ENCODE measurements at places on chromosomes 7 and 10.

- no peak overlapping the region for H3K4me3 ChIP-seq
These were observed 59.5 kb downstream of the ACADSB start for GRCh38 chr10:123068087-123068853.

DNA sequence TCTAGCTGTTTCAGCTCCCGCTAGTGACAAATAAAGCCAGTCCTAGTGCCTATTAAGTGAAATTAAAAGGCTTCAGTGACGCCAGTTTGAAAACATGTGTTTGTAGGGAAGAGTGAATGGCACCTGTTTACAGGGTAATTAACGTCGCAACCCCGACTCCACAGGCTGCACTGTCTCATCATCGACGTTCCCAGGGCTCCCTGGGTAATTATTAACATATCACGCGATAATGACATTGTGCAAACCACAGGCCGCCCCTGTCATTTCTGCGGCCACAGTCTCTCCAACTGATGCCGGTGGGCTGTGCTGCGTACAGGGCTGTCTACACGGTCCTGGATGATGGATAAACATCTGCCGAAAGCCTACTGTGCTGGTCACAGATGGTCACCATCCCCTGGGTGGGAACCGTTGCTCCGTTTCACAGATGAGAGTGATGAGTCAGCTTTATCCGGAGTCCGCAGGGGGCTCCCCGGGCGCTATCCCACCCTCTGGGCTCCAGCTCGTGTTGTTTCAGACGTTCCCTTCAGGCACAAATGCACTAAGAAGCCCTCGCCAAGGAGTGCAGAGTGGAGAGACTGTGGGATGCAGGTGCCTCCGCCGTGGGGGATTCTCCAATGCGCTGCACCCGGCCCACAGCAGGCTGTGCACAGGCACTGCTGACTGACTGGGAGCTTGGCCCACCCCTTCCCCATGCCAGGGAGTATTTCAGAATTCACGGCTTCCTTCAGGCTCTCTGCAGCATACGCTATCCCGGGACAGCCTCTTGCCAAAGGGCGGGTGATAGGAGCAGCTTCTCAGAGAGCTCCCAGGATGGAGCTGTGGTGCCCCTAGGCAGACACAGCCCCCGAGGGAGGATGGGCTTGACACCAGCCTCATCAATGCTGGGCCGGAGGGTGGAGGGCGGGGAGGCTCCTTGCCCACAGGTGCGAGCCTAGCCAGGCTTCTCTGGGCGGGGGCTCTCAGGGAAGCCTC is 491.8 kb upstream of the FOXK1 start:
- no peak overlapping the region for H3K4me3 ChIP-seq
- no peak for DNase-seq
- H3K4me1 ChIP-seq: no peaks in the 10 kb centered on the region

DNA sequence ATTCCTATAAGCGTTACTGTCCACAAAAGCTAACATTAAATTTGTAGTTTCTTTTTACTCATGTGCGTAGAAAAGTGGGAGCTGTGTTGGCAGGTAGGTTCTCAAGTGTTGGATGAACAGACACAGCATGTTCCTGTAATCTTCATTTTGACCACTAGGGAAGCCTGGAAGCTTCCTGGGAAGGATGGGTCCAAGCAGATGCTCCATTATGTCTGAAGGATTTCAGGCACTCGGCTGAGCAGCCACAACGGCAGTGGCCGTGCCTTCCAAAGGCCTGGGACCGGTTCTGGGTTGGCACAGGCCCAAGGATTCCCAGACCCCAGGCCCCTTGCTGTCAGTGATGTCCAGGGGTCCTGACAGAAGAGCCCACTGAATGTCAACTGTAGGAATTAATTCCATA is 386.3 kb downstream of the TNS3 start:
- peaks cover 14% of the 10 kb centered on the region for H3K4me1 ChIP-seq
- no peaks in the 10 kb centered on the region for H3K36me3 ChIP-seq
- no peak overlapping the region for H3K4me3 ChIP-seq
- no peak for DNase-seq
- H3K27me3 ChIP-seq: no peaks in the 10 kb centered on the region

DNA sequence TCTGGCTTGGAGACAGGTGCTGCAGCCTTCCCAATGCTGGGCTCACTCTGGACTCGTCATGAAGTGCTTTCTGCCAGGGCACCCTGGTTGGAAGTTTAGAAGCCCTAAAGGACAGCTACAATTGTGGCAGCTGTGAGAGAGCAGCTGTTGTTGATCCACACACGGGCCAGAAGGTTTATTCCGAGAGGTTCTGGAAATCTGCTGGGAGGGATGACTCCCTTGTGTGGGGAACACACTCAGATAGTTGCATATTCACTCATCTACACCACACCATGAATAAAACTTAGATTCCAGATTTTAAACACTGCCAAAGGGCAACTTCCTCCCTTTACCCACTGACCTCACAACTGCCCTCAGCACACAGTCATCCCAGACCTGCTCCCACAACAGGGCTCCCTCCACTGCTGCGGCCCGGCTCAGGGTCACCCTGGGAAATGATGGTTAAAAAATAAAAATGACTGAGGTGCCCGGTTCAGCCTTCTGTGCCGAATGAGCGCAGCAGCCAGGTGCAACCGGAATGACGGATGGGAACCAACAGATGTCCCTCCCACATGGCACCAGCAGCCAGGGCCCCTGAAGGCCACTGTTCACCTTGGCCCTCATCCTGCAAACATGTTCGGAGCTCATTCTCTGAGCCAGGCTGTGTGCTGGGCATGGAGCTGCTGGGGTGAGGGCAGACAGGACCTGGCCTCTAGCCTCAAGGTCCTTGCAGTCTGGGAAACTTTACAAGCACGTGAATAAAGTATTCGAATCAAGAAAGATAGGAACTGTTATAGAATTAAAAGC is 40.2 kb downstream of the ASB13 start:
- no peaks in the 10 kb centered on the region for H3K36me3 ChIP-seq
- no peaks in the 10 kb centered on the region for H3K27me3 ChIP-seq
- H3K4me3 ChIP-seq: no peak overlapping the region
- H3K27ac ChIP-seq: no peak overlapping the region

DNA sequence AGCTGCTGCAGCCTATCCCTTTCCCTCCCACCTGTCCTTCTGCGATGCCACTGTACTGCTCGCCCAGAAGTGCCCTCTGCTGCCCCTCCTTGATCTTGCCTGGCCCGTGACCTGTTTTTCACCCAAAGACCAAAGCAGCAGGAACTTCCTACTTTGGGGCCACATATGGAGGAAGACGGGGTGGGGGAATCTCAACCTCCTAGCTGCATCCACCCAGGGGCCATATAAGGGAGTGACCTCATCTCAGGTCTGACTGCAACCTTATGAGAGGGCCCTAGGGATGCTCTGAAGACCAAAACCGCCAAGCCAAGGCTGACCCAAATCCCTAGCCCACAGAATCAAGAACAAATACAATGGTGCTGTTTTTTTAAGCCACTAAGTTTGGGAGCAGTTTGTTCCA is 15.7 kb downstream of the PRKCQ start:
- no peaks in the 10 kb centered on the region for H3K36me3 ChIP-seq
- H3K4me1 ChIP-seq: no peaks in the 10 kb centered on the region
- no peak for DNase-seq
- H3K27me3 ChIP-seq: no peaks in the 10 kb centered on the region
- no peak overlapping the region for H3K4me3 ChIP-seq
- no peak overlapping the region for H3K27ac ChIP-seq

DNA sequence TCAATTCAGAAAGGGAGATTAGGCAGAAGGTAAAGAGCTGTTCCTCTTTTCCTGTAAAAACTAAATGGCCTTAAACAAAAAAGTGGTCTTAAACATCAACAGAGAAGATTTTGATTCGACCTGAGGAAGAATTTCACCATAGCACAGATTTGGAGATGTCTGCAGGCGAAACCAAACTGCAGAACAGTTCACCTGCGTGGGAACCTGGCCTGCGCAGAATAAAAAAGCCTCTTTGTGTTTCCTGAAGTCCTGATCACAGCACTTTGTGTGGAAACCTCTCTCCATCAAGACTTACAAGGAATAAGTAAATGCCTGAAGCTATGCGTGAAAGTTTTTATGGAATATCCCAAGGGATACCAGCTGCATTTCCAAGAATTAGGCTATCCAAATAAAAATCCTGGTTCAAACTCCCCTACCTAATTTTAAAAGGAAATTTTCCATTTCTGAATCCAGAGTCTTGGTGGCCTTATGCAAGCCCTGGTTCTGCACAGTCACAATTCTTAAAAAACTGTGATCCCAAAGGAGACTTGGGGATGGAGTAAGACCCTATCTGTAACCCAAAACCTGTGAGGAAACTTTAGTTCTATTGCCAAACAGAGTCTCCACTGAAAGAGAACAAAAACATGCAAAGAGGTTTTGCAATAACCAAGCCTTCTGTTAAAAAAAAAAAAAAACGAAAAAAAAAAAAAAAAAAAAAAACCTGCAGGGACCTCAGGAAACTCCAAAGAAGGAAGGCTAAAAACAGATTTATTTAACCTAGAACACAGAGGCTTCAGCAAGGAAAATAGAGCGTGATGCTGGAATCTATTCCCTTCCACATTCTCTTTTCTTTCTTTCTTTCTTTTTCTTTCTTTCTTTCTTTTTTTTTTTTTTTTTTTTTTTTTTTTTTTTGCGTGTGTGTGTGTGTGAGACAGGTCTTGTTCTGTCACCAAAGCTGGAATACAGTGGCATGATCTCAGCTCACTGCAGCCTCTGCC is 10.4 kb downstream of the CALML3 start:
- no peaks in the 10 kb centered on the region for H3K4me1 ChIP-seq
- H3K36me3 ChIP-seq: no peaks in the 10 kb centered on the region
- no peak for DNase-seq
- no peaks in the 10 kb centered on the region for H3K27me3 ChIP-seq
- no peak overlapping the region for H3K4me3 ChIP-seq
- no peak overlapping the region for H3K27ac ChIP-seq

DNA sequence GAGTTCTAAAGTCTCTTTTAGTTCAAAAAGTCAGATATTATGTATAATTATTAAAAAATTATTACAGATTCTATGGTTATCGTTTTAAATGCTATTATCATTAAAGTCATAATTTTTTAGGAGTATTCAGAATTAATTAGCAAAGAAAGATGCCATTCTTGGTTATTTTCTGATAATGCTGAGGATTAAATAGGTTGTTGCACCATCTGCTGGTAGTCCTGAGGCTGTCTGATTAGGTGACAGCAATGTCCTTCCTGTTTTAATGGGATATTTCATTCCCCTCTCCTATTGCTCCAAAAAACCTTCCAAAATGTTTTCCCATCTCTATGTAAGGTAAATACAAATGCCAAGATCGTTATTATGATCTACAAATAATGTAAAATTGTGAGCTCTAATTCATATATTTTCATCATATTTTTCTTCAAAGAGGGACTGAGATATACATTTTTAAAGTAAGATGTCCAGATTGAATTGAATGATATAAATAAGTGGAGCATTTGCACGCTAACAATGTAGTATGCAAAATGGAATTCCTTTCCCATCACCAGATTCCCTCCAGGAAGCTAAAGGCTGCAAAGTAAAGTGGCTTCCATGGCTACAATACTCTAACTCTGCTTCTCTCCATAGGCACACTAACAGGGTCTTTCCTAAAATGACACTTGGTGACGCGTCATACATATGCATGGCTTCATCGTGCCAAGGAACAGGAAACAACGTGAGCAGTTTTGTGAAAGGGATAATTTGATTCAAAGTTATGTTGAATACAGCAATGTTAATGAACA is 58.8 kb upstream of the AKR1E2 start:
- H3K27ac ChIP-seq: no peak overlapping the region
- H3K4me1 ChIP-seq: no peaks in the 10 kb centered on the region
- DNase-seq: peak; percentile 24
- no peaks in the 10 kb centered on the region for H3K27me3 ChIP-seq
- no peaks in the 10 kb centered on the region for H3K36me3 ChIP-seq
- H3K4me3 ChIP-seq: no peak overlapping the region

DNA sequence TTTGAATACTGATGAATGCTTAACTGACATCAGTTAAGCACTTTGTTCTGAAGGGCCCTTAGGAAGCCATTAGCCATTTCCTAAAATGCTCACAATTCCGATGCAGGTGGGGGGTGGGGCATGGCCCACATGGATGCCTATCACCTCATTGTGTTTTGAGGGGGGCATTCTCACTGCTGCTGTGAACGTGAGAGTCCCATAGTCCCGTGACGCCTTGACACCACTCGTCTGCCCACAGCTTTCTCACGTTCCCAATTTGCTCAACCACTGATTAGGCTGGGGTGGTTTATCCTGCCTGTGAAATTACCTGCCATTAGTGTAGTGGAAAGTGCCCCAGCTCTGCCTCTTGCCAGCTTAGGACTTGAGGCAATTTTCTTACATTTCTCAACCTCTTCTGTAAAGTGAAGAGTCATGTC is 31.9 kb downstream of the DUSP5 start:
- no peak overlapping the region for H3K27ac ChIP-seq
- H3K36me3 ChIP-seq: no peaks in the 10 kb centered on the region
- H3K4me1 ChIP-seq: no peaks in the 10 kb centered on the region
- no peak for DNase-seq
- H3K27me3 ChIP-seq: peaks cover 5% of the 10 kb centered on the region

- H3K4me3 ChIP-seq: no peak overlapping the region
- no peaks in the 10 kb centered on the region for H3K36me3 ChIP-seq
- DNase-seq: no peak
- no peaks in the 10 kb centered on the region for H3K27me3 ChIP-seq
- no peaks in the 10 kb centered on the region for H3K4me1 ChIP-seq
These were observed 46.5 kb downstream of the TSPAN15 start for GRCh38 chr10:69497611-69498390.

GRCh38 chr10:75197906-75198305 is 12.7 kb upstream of the VDAC2 start:
- peaks cover 7% of the 10 kb centered on the region for H3K4me1 ChIP-seq
- DNase-seq: no peak
- H3K36me3 ChIP-seq: no peaks in the 10 kb centered on the region

- no peak overlapping the region for H3K4me3 ChIP-seq
- no peaks in the 10 kb centered on the region for H3K27me3 ChIP-seq
- H3K27ac ChIP-seq: no peak overlapping the region
- H3K4me1 ChIP-seq: no peaks in the 10 kb centered on the region
These were observed 30.3 kb downstream of the IMMP2L start for GRCh38 chr7:111531993-111532392.

DNA sequence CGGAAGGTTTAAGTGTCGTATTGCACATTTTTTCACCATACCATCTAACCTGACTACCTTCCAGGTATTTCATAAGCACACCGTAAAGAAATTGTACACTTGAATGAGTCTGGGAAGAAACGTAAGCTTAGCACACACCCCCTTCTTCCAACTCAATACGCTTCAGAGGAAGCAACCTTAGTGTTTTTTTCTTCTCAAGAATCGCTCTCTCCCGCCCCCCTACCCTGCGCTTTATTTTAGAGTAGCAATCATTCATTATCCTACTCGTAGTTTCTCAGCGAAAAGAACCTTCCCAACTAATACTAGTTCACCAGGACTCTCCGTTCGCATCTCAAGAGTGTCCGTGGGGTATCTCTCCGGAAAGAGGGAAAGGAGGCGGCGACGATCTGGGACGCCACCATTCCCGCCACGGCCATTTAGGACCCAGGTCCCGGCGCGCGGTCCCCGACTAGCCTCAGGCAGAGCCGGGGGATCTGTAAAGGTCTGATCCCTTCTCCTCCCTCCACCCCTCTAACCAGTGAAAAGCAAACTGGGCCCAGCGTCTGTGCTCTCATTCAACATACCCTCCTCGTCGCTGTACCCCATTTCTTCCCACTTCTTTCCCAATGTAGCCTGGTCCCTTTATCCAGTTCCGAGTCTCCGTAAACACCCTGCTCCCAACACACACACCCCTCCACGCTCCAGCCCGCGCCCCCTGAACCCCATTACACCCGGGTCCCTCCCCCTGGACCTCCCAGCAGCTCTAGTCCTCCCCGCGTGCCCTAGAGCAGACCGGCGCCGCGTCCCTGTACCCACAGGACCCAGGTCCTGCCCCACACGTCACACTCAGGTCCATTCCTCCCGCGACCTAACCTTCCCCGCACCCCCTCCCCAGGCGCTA is 16.0 kb downstream of the MYOZ1 start:
- no peaks in the 10 kb centered on the region for H3K36me3 ChIP-seq
- peak overlapping the region; percentile 80 for H3K4me3 ChIP-seq
- H3K27ac ChIP-seq: peak overlapping the region; percentile 69
- DNase-seq: peak; percentile 49
- no peaks in the 10 kb centered on the region for H3K27me3 ChIP-seq
